HCT116 (cell line): ENCODE measurements at places on chromosomes 3 and 15.

DNA sequence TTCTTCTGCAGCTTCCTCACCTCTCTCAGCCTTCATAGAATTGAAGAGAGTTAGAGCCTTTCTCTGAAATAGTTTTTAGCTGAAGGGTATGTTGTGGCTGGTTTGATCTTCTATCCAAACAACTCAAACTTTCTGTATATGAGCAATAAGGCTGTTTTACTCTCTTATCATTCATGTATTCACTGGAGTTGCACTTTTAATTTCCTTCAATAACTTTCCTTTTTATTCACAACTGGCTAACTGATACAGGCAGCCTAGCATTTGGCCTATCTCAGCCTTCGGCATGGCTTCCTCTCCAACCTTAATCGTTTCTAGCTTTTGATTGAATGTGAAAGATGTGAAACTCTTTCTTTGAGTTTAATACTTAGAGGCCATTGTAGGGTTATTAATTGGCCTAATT lies 109.3 kb downstream of the GTPBP8 start:
- no peak for DNase-seq

DNA sequence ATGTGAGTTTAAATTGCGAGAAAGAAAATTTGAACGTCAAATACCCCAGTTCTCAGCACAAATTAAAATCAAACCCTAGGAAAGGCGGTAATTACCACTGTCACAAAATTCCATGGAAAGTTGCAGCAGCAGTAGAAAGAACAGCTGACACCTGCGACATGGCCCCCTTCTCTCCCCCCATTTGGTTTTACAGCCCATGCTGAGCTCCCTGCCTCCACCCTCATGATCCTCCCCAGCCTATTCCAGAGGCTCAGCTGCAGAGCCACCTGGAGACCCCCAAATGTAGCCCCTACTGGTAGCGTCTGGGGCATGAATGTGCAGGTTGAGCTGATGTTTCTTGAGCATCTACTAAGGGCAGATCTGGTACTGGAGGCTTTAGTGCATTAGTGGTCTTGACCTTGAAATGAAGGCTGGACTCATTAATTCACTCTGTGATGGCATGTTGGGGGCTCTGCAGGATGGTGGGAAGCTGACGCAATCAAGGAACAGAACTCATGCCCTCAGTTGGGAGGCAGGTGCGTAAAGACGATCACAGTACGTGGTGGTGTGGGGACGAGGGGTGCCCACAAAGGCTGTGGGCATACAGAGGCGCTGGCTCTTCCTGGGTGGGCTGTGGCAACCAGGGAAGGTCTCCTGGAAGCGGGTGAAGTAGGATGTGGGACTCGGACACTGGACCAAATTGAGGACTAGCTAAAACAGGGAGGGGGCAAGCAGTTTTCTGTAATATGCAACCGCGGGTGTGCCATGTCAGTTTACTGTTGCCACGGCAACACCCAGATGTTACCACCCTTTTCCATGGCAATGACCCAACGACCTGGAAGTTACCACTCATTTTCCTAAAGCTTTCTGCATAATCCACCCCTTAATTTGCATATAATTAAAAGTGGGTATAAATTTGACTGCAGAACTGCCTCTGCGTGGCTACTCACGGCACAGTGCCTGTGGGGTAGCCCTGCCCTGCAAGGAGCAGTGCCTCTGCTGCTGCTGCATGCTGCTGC lies 39.8 kb downstream of the PRKCD start:
- no peak for DNase-seq

DNA sequence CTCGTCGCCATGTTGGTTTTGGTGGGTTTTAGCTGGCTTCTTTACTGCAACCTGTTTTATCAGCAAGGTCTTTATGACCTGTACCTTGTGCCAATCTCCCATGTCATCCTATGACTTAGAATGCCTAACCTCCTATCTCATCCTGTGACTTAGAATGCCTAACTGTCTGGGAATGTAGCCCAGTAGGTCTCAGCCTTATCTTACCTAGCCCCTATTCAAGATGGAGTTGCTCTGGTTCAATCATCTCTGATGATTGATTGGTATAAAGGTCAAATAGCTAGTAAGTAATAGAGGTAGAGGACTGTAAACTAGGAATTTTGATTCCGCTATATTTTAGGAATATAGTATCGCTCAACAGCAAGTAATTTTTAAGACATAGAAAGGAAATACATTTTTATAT lies 1.3 kb upstream of the ACKR2 start:
- DNase-seq = no peak

DNA sequence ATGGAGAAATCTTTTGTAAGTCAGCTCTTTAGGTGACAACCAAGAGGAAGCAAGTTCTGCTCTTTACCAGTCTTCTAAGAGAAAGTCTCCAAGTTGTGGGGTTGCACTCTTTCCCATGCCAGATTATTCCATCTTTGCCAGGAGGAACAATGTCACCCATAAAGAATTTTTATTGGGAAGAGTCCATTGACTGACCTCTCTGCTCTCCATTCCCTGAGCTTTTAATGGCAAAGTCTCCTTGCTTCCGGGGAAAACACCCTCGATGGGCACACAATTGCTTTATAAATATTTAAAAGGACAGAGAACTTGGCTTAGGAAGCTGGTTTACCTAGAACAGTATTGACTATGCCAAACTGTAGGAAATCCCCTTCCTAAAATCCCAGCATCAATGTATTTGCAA lies 19.9 kb upstream of the UBE2E1 start:
- DNase-seq = no peak

DNA sequence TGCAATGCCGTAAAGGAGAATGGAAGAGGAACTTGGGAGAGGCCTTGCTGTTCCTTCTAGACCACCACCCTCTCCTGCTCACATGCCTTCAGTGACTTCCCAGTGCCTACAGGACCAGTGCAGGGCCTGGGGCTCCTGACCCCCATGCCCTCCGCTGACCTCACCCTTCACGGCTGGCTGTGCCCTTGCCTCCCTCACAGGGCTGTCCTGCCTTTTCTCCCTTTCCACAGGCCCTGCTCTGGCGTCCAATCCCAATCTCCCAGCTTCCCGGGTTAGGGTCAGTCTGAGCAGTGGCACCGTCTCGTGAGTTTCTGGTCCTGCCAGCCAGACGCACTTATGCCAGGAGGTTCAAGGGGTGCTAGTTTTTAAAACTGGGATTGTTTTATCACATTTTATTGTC lies 110.4 kb downstream of the WNT7A start:
- DNase-seq = no peak

- no peak for DNase-seq
Observed at GRCh38 chr3:172177803-172178316, 138.5 kb downstream of the FNDC3B start.

- no peak for DNase-seq
Observed at GRCh38 chr3:110343945-110344344, 727.7 kb upstream of the NECTIN3 start.
